ENCODE measurements at places on chromosomes 6 and 20.

GRCh38 chr6:90107771-90108282, 188.8 kb downstream of the BACH2 start:
- no peak for DNase-seq

- DNase-seq = no peak
Measured at GRCh38 chr6:8434727-8435092, 635 bp downstream of the SLC35B3 start.

DNA sequence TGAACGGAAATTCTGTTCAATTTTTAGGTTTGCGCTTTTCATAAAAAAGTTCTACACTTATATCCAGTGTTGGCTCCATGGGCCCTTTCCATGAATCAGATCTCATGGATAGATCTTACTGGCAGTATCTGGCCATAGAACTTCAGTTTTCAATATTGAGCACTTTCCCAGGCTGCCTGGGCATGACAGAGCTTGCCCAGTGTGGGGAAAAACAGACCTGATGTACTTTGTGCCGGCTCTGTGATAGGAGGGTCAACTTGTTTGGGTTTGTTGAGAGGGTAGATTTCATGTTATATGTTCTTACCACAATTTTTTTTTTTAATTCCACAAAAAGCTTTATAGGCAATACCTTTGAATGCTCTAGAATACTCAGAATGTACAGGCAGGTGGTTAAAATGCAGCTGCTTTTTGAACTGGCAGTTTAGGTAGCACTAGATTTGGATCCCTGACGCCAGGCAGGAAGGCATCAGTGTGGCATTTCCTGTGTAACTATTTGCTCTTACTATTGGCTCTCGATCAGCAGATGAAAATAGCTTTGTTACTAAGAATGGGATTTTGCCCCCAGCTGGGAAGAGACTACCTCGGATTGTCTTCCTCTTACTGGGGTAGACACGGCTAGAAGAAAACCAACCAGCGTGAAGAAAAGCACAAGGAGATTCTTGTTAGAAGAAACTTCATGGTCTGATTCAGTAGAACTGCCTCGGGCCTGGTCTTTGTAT, 404.9 kb upstream of the SOX4 start:
- DNase-seq = peak; percentile 64

GRCh38 chr20:1469925-1470571, 3.4 kb upstream of the NSFL1C start:
- DNase-seq = peak; percentile 97

GRCh38 chr20:54506643-54507042, 31.2 kb downstream of the DOK5 start:
- DNase-seq = no peak

- no peak for DNase-seq
Measured at GRCh38 chr6:36049582-36049981, 22.0 kb downstream of the MAPK14 start.

- peak; percentile 24 for DNase-seq
Measured at GRCh38 chr6:92459606-92460005, 959.8 kb downstream of the EPHA7 start.

- no peak for DNase-seq
Measured at GRCh38 chr20:25126204-25127029, 44.5 kb upstream of the VSX1 start.

DNA sequence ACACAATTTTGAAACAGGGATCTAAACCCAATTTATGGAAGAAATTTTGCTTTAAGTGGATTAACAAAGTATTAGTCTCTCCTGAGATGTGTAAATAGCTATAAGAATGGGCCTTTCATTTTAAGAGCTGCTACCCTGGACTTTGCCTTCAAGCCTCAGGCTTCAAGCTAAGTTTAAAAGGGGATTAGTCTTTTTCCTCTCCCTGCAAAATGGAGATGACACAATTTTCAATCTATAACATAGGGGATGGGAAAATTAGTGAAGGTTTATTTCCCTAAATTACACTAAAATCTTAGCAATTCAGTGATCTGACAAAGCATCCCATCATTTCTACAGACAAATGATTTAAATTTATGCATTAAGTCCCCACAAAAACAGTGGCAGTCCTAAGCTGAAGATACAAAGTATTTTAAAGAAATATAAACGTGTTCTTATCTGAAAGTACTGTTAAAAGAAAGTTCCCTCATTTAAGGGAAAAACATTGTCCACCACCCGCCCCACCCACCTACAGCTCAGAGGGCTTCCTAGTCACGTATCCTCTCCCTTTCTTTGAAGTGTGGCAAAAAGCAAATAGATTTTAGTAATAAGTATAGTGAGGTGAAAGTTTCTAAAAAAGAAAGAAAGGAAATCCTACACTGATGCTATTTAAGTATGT, 14.5 kb downstream of the ARHGAP18 start:
- no peak for DNase-seq

DNA sequence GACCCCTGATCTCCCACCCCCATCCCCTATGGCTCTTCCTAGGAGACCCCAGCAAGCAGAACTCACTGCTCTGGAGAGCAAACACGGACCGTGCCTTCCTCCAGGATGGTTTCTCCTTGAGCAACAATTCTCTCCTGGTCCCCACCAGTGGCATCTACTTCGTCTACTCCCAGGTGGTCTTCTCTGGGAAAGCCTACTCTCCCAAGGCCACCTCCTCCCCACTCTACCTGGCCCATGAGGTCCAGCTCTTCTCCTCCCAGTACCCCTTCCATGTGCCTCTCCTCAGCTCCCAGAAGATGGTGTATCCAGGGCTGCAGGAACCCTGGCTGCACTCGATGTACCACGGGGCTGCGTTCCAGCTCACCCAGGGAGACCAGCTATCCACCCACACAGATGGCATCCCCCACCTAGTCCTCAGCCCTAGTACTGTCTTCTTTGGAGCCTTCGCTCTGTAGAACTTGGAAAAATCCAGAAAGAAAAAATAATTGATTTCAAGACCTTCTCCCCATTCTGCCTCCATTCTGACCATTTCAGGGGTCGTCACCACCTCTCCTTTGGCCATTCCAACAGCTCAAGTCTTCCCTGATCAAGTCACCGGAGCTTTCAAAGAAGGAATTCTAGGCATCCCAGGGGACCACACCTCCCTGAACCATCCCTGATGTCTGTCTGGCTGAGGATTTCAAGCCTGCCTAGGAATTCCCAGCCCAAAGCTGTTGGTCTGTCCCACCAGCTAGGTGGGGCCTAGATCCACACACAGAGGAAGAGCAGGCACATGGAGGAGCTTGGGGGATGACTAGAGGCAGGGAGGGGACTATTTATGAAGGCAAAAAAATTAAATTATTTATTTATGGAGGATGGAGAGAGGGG, 1.4 kb downstream of the LTA start:
- no peak for DNase-seq

- no peak for DNase-seq
Measured at GRCh38 chr6:33837971-33838665, 34.3 kb upstream of the MLN start.

- DNase-seq = peak; percentile 46
Measured at GRCh38 chr20:36848078-36848660, 27.8 kb upstream of the TLDC2 start.

DNA sequence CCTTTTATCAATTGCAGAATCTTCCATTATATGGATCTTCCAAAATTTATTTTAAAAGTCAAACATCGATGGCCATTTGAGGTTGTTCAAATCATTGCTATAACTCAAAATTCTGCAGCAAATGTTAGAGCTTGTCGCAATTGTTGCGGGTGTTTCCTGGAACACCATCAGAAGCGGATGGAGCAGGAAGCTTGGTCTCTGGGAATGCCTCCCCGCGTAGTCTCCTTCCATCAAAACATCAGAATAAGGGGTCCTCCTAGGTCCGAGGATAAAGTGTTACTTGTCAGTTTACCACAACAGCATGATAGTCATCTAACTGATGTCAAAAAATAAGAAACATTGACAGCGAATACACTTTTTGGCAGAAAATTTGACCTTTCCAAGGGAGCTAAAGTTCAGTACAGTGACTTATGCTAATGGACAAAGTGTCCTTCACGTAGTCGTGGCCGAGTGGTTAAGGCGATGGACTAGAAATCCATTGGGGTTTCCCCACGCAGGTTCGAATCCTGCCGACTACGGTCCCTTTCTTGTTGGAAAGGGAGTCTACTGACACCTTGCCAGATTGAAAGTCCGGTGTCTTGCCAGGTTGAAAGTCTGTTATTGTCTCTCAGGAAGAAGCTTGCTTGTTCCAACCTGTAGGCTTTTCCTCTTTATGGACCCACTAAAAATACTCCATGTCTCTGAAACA, 59.0 kb upstream of the ZNF184 start:
- no peak for DNase-seq

DNA sequence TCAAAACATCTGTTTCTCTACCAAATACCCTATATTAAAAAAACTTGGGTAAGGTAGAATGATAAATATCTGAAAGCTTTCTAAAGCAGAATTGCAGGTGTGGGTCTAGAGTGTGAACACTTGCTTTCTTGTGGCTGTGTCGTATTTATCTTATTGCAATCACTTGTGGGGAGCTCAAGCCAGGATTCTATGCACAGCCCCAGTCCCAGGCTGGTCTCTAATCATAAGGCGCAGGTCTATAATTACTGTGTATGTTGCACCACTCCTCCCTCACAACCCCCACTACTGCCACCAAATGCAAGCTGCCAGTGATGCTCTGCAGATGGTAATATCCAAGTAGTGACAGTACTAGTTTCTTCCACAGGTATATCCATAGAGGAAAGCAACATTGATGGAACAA, 2.2 kb upstream of the E2F3 start:
- DNase-seq = no peak

- peak; percentile 57 for DNase-seq
Measured at GRCh38 chr6:31952140-31952805, 6.4 kb downstream of the CFB start.

DNA sequence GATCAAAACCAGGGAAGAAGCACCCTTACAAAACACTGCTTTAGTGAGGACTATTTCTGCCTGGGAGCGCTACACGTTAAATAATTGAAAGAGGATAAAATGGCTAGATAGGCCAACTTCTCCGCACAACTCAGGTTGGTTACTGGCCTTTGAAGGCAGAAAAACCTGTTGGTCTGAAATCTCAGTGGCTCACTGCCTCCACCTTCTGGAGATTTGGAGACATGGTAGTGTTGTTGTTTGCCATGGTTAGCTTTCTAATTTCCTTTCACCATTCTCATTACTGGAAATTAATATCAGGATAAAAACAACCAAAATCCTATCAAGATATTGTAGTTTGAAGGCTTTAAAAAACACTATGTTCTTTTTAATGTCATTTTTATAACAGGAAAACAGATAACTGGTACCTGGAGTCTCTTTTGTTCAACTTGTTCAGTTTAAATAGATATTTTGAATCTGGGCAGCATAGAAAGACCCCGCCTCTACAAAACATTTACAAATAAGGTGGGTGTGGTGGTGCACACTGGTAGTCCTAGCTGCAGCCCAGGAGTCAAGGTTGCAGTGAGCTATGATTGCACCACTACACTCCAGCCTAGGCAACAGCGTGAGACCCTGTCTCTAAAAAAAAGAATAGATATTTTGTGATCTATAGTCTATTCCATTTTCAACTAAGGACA, 27.5 kb upstream of the BCLAF1 start:
- DNase-seq = peak; percentile 59

DNA sequence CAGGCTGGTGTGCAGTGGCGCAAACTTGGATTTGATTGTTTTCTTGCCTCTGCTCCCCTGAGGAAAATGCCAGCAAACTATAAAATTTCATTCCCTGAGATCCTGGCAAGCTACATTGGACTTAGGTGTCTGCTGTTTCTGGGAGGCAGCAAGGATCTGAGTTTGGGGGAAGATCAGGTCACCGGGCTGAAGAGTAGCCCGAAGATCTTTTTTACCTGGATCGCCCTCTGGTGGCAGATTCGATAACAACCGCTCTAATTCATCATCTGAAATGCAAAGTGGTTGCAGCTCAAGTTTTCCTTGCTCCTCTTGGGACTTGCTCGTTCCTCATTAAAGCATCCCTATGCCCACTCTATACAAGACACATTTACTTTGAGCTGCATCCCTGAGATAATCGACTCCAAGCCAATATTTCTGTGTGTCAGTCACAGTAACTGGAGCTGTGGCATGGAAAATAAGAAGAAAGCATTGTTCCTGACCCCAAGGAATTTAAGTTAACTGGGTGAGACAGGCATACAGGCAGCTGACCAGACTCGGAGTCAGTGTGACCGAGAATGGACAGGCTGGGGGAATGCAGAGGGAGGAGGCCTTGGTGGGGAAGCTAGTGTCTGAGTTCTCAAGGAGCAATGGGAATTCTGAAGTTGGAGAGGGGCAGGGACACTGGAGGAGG, 131.8 kb upstream of the PROKR2 start:
- DNase-seq = peak; percentile 49

DNA sequence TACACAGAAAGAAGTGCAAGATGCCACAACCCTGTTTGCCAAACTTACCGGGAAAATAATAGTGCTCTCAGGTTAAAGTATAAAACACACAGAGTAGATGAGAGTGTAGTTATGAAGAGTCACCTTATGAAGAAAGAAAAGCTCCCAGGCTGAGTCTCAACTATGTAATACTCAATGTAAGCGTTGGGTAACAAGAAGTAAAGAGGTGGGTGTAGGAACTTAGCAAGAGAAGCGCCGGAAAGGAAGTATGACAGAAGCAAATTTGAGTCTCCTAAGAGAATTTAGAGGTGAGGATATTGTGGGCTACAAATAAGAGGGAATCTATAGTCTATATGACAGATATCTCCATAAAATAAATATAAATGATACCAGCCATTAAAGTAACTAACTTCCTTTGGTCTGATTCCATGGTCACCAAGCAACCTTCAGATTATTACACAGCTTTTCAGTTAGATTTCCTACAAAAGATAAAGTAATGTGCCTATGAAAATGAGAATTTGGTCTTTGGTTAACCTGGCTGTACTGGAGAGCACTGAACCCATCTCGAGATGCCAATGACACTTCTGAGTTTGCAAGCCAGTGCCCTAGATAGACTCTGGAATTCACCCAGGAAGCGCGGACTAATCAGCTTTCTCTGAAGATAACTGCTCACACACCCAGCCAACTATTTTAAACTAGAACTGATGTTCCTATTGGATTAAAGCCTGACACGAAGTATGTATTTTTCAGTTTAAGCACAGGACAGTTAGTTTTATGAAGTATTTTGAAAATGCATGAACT, 1.8 kb downstream of the TUBE1 start:
- no peak for DNase-seq

DNA sequence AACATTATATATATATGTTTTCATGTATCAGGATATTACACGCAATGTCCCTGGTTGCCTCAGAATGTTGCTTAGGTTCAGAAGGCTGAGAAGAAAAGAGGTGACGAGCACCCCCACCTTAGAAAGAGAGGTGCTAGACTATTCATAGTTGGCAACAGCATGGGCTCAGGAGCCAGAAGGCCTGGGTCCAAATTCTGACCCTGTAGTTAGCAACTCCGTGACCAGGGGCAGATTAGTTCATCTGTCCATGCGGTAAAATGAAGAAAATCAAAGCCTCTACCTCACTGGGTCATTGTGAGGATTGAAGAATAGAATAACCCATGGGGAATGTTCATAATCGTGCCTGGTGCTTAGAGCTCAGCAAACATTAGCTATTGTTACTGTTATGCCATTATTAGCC, 5.4 kb upstream of the SIRT5 start:
- no peak for DNase-seq

- no peak for DNase-seq
Measured at GRCh38 chr6:112325444-112325843, 21.7 kb upstream of the RFPL4B start.

- DNase-seq = no peak
Measured at GRCh38 chr6:98054453-98054852, 771.4 kb upstream of the MMS22L start.
